ENCODE measurements at places on chromosomes 5 and 9.

- no peak for DNase-seq
These were observed 114.8 kb downstream of the GNAQ start for GRCh38 chr9:77916820-77917219.

- DNase-seq: no peak
These were observed 168.5 kb upstream of the TARS1 start for GRCh38 chr5:33272288-33272687.

- no peak for DNase-seq
These were observed 555.3 kb upstream of the PTGER4 start for GRCh38 chr5:40124367-40124766.

DNA sequence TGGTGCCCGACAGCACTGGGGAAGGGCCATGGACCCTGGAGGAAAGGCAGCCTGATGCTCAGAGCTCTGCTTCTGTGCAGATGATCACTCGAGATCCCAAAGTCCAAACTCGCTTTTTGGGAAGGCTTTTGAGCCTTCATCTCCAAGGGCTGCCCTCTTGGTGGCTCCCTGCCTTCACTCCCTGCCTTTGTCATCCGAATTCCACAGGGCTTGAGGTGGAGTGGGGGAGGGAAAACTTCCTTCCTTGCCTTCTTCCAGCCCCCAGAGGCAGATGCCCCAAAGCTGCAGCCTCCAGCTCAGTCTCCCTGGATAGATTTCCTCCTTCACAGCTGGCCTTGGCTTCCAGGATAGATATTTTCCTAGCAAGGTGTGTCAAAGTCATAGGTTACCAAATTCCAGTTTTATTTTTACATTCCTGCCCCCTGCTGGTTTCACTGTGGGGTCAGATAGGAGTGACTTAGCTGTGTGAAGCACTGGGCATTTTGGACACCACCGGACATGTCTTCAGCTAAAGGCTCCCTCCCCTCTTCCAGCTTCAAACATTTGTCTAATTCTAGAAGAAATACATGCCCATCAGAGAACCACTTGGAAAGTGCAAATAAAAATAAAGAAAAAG is 268.2 kb downstream of the HSPA4 start:
- DNase-seq: no peak

DNA sequence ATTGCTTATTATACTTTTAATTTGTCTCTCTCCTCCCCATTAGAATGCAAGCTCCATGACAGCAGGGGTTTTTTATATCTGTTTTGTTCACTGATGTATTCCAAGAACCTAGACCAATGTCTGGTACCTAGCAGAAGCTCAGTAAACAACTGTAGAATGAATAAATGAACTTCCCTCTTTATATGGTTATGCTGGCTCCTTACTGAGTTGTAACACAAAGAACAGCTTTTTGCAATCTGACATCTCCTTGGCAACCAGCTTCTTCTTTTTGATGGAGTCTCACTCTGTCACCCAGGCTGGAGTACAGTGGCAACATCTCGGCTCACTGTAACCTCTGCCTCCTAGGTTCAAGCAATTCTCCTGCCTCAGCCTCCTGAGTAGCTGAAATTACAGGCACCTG is 13.6 kb downstream of the TRMO start:
- DNase-seq: no peak

DNA sequence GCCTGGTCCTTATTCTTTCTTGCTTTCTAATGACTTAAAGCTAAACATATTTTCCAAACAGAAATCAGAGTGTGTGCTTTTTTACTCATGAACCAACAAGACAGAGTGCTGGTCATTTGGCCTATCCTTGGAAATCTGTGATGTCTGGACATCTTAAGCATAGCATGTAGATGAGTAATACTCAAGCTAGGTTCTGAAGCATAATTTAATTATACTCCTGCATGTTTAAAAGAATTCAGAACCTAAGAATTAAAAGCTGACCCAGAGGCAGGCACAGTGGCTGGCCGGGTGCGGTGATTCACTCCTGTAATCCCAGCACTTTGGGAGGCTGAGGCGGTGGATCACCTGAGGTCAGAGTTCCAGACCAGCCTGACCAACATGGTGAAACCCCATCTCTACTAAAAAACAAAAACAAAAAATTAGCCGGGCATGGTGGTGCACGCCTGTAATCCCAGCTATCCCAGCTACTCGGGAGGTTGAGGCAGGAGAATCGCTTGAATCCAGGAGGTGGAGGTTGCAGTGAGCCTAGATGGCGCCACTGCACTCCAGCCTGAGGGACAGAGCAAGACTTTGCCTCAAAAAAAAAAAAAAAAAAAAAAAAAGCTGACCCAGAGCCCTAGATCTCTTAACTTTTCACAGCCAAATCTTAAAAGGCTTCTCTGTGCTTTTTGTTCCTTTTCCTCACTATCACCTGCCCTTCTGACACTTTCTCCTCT is 16.2 kb upstream of the TJP2 start:
- DNase-seq: no peak

DNA sequence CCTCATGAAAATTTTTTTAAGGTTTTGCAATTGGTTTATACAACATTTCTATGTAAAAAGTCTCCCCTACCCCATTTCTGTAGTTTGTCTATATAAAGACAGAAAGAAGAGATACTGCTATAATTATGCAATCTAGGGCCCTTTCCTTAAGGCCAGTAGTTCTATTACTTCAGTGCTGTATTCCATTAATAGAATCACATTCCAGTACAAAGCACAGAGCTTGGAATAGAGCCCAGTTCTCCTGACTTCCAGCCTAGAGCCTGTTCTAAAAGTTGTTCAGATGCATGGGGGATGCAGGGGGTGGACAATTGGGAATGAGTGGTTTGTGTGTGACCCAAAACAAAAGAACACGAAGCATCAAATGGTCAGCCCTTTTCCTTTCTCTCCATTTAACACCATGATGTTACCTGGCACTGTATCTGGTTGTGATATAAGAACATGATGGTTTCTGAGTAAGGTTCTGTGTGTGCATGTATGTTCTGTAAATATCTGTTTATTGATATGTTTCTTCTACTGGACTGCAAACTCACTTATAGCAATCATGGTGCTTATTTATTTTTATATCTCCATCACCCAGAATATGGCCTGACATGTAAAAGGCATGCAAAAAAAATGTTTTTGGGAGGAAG is 8.2 kb upstream of the GRAMD2B start:
- DNase-seq: no peak

DNA sequence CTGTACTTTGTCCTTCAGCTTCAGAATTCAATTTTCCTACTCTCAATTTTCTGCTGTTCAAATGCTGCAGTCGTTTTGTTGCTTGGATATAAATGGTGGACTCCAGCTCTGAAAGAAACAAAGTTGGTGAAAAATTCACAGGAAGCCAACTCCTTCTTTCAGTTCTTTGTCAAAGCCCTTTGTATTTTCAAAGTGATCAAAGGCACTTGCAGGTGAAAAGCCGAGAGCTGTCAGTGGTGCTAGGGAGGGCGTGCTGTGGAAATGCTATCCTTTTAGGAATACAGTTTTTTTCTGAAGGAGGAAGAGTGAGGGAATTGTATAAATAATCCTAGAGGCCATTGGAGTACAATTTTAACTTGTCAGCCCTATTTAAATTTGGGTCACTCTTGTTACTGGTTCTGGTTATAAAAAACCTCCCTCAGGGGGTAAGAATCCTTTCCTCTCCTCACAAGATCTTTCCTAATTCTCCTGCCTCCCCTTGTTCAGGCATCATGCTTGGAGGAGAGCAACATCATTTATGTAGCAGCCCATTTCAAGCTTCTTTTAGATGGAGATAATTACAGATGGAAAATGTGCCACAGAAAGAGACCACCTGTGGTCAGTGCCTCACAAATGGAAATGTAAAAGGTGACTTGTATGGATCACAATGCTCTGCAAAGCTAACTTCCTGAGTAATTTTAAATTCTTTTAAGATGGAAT is 62.5 kb upstream of the GHR start:
- no peak for DNase-seq

DNA sequence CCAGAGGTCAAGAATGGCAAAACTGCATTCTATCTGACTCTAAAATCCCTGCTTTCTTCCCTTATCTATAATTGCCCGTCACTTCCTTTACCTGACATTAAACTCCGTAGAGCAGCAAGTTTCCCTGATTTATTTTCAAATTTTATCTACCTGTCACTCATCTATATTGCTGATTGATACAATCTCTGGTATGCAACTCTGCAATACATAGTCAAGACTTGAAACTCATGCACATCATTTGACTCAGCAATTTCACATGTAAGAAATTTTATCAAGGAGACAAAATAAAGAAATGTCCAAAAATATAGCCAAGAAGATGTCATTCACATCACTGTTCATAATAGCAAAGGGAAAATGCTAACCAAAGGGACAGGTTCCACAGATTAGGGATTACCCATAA is 39.5 kb downstream of the FBXW11 start:
- no peak for DNase-seq

- no peak for DNase-seq
These were observed 137.6 kb downstream of the CMYA5 start for GRCh38 chr5:79827159-79827629.

DNA sequence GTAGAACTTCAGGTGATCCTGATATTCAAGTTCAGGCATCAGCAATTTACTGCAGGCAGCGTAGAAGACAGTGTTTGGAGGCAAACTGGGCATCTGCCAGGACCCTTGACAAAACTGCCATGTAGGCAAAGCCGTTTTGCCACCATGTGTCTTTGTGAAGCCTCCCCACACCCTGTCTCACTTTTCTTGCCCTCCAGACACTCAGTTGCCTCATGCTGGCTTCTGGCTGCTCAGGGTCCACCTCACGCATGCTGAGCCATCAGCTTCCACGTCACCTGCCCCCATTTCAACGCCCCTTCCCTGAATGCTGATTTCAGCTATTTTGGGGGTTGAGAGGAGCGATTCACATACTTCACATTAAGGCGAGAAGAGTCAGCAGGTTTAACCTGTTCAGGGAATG is 165.2 kb upstream of the KLF9 start:
- DNase-seq: no peak

GRCh38 chr5:143682929-143683386 is 129.0 kb upstream of the HMHB1 start:
- no peak for DNase-seq

- no peak for DNase-seq
These were observed 16.5 kb upstream of the QRFP start for GRCh38 chr9:130912932-130913598.

- no peak for DNase-seq
These were observed 47.1 kb downstream of the ISOC1 start for GRCh38 chr5:129141696-129142095.

Measured in stimulated activated CD8-positive, alpha-beta memory T cell treated with anti-CD3 and anti-CD28 coated beads, Interleukin-2, amount 100 ng/mL, for 1 hour (primary cell).